ENCODE measurements at places on chromosomes 12 and 14.
A peak's percentile ranks its signal among the peaks of the same experiment; 100 is the strongest.

DNA sequence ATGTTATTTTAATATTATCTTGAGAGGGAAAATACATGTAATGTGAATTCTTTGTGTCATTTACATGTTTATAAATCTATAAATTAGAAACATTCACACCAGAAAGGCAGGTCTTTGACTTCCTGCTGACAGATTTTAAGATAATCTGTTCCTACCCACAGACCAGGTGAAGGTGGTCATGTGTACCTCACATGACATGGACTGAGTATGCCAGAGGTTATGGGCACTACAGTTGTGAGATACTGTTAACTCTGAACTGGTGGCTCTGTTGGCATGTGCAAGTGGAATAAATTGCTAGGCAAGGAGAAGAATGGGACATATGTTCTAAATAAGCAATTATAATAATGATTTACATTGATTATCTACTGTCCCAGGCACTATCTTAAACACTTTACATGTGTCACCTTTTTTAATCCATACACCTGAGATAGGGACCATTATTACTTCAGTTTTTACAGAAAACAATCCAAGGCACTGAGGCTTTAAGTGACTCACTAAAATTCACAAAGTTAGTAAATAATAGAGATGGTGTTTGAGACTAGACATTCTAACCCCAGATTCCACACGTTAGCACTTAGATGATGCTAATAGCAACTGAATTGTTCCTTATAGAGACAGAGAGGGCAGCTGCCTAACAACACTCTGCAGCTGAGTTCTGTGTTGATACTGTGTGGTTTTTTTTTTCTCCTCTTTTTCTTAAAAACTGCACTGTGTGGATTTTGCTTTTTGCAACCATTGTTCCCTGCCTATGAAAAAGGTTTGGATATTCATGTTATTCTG lies 23.8 kb downstream of the SLC16A7 start:
- no peak for DNase-seq

- DNase-seq: no peak
Measured at GRCh38 chr14:75372260-75372659, 55.6 kb upstream of the JDP2 start.

- DNase-seq: no peak
Measured at GRCh38 chr14:66610154-66610563, 102.2 kb downstream of the GPHN start.

DNA sequence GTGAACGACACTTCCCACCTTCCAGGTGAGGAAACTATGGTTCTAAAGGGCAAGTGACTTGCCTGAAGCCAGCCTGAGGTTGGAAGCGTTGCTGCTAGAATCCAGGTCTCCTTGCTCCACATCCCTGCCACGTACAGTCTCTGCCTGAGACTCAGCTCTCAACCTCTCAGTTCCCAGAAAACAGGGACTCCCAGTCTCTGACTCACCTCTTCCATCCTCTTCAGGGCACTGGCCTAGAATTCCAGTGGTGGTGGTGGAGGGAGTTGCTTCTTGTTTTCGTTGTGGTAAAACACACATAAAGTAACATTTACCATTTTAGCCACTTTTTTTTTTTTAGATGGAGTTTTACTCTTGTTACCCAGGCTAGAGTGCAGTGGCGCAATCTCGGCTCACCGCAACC lies 7.3 kb downstream of the GPR68 start:
- DNase-seq: no peak

DNA sequence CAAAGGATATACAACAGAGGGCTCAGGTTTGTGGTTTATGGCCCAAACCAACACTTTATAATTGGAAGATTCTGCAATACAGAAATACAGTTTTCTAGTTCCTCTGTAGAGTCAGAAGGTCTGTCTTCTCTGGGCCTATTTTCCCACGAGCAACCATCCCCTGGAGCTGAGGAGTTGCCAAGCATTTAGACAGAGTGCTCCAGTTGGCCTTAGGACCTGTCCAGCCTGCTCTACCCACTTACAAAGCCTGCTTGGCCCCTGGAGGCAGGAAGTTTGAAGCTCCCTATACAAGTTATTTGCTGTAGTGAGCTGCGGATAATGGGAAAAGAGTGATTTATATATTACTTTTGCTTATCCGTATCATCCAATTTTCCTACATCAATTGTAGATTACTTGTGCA lies 60.8 kb upstream of the HSPB8 start:
- DNase-seq: no peak

DNA sequence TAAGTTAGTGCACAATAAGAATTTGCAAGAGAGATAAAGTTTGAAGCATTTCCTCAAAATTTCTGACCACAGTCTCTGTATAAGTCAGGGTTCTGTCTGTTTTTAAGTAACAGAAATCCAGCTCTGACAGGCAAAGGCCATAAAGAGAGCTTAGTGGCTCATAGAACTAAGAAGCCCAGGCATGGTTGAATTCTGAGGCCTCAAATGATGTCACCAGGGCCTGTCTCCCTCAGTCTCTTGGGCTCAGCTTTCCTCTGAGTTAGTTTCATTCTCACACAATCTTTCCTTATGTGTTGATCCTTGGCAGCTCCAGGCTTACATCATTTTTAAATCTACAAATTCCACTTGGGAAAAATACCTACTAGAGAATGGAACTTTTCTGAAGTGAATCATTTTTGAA lies 173.4 kb upstream of the ATP2B1 start:
- DNase-seq: no peak

DNA sequence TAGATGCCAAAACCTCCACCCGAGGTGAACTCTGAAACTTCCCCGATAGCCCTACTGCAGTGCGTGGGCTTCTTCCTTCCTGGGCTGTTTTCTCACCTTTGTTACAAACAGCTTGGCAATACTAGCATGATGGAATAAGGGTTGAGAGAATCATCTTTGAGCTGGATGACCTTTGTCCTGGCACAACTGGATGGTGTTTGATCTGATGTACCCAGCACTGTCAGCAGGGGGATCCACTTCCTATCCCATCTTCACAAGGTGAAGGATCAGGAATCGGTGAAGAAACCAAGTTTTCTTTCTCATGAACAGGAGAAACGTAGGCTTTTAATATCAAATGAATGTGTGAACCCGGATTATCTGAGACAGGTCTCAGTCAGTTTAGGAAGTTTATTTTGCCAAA lies 19.5 kb upstream of the LRRC10 start:
- DNase-seq: no peak

GRCh38 chr12:5396541-5396940 lies 35.4 kb upstream of the NTF3 start:
- DNase-seq: no peak

DNA sequence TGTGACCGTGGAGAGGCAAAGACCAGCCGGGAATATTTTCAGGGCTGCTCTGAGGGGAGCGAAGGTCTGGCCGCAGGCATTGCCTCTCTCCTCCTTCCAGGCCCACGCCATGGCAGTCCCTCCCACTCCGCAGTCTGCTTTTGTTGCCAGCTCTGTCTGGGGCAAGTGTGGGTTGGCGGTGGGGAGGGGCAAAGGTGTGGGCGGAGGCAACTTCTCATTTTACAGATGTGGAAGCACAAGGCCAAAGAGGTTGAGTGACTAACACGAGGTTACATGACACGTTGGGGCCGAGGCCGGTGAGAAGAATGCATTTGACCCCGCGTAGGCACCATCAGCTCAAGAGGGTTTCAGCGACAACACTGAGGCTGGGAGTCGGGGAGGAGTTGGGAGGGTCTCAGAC lies 6.1 kb upstream of the FAIM2 start:
- DNase-seq: no peak

DNA sequence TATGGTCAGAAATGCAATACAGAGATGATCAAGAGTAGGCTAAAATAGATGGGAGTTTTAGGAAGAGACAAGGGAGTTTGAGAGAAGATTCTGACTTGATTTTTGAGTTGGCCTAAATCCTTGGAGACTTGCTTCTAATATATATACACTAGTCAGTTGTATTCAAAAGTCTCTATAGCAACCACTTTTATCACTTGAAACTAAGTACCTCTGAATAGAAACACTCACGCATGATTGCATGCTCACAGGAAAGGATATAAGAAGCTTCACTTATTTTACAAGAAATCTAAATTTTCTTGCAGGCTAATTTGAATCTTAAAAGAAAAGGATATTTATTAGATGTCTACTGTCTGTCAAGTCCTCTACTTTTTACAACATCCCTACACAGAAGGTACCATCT lies 316.8 kb downstream of the SNAPC1 start:
- no peak for DNase-seq

- DNase-seq: no peak
Measured at GRCh38 chr12:114993165-114993564, 309.2 kb upstream of the TBX3 start.

DNA sequence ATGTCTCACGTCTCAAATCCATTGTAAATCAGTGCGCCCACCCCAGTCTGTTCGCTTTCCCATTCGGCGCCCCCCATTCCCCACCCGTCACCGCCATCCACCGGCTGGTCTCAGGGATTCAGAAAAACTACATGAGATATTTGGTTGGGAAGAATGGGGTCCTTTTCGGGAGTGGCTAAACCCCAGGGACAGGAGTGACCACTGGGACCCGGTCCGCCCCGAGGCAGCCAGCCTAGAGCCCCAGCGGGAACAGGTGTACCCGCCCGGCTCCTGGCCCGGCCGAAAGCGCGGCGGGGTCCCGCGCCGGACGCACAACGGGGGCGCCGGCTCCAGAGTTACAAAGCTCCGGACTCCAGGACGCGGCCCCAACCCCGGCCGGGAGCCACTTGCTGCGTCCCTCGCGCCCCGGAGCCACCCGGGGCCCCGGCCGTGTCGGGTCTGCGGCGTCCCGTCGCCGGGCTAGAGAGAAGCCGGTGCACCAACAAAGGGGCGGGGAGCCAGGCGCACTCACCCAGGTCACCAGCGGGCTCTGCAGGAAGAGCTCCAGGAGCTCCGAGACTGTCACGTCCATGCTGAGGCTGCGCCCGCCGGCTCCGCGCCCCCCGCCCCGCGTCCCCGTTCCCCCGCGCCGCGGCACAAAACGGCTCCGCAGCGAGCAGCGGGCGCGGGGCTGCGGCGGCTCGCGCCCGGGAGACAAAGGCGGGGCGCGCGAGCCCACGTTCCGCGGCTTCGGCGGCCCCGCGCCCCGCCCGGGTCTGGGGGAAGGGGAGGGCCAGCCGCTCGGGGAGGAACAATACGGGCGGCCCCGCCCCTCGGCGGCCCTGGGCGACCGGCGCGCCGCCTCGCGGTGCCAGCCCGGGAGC lies at the start of gene CCDC88C:
TSS of gene CCDC88C (minus strand) at position 701 of the 863 bp plus-strand sequence. CDS start at position 571, 130 bp downstream.
- DNase-seq: peak; percentile 66

DNA sequence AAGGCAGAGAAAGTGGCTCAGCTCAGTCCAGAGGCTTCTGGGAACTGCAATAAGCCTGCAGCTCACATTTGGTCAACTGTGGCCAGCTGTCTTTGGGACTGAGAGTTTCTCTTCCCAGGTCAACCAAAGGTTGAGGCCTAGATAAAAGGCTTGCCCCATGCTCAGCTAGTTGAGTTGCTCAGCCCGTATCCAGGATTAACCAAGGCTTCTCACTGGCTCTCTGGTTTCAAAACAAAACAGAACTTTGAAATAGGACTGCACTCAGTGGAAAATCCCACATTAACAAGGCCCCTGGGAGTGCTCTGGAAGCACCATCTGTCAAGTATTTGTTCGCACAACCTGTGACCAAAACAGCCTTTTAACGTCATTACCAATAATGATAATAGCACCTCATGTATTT lies 40.3 kb upstream of the NUAK1 start:
- DNase-seq: peak; percentile 11

DNA sequence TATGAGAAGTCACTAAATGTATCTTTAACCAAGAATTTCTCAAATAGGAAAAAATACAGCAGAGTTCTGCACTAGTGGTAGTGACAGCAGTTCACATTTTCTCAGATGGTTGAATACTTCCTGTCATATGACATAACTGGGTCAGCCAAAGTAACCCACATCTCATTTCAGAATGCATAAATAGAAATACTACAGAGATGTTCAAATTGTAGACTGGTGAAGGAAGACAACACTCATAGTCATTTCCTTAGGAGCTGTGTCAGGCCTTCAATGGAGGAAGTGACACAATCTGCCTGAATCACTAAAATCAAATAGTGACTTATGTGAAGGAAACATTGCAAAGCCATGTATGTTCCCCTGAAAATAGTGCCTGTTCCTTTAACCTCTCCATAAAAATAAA lies 32.4 kb downstream of the FERMT2 start:
- DNase-seq: no peak

DNA sequence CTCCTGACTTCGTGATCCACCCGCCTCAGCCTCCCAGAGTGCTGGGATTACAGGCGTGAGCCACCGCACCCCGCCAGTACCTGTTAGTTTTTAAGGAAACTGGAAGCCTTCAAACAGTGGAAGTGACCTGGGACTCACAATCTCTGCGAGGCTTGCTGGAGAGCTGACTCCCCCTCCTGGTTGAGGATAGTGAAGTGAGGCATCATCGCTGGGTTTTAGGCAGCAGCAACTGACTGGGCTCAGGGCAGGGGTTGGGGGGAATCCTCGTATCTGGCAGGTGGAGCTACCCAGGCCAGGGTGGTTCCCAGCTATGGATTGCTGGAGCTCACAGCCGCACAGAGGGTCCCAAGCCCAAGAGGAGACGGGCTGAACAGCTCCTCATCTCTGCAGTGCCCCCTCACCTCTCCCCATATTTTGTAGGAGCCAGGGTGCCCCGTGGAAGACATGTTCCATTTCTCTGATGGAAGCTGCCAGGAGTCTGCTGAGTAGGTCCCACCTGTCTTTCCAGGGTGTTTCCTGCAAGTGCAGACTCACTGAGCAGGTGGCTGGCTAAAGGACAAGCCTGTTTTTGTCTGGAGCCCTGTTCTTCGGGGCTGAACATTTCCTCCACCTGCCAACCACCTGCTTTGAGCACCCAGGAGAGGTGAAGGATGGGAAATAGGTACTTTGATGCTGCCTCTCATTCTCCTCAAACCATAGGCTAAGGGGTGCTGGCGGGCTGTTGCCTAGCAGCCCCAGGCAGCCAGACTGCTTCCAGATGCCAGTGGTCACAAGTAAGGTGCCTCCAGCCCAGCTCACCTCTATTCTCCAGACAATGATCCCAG lies 3.1 kb downstream of the AVIL start:
- DNase-seq: peak; percentile 56

- DNase-seq: no peak
Measured at GRCh38 chr14:101064718-101065117, 161.2 kb upstream of the RTL1 start.

DNA sequence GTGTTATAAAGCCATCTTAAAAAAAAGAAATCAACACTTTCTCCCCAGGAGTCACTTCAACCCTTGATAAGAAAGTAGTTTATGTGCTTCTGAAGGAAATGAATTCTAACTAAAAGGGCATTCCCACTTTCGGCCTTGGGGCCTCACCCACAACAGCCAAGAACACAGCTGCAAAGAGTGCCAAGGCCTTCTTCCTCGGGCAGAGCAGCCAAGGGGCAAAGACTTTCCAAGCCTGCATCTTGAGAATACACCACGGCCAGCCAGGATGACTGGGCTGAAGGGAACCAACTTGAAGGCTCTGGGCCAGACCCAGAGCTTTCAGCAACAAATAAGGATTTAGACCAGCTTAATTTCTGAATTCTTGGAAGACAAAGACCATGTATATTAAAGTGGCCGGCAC lies 60.4 kb upstream of the FOXN3 start:
- no peak for DNase-seq
